ENCODE measurements at places on chromosomes 11 and 22.

- DNase-seq: peak; percentile 27
Measured at GRCh38 chr11:61667684-61668305, 12.4 kb upstream of the DAGLA start.

GRCh38 chr11:90700789-90701439 is 478.1 kb upstream of the CHORDC1 start:
- DNase-seq: no peak

DNA sequence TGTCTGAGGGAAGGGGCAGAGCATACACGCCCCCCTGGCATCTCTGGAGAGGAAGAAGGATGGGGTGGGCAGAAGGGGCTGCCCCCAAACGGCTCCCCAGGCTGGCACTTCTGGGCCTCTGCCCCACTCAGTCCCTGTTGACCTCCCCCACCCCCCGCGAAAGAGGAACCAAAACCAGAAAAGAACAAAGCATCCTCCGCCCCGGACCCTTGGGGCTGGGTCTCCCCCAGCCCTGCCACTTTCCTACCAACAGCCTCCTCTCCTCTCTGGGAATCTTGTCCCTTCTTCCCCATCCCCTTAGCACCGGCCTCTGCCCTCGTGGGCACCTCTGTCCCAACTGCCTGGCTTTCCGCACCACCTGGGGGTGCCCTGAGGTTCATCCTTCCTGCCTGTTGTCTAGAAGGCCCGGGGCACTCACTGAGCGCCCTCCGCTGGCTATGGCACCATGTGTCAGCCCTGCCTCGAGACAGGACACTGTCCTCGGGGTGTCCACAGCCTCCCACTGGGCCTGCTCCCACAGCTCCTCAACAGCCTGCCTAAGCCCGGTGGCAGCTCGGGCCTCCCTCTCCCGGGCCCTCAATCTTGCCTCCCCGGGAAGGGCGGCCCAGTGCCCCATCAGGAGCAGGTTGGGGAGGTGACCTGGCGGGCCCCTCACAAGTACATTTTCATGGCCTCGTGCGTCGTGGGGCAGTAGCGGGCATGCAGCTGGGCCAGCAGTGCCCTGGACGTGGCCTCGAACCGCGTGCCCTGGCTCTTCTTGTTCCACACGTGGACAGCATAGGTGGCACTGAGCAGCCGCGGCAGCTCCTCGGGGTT is 28.2 kb downstream of the A4GALT start:
- no peak for DNase-seq

DNA sequence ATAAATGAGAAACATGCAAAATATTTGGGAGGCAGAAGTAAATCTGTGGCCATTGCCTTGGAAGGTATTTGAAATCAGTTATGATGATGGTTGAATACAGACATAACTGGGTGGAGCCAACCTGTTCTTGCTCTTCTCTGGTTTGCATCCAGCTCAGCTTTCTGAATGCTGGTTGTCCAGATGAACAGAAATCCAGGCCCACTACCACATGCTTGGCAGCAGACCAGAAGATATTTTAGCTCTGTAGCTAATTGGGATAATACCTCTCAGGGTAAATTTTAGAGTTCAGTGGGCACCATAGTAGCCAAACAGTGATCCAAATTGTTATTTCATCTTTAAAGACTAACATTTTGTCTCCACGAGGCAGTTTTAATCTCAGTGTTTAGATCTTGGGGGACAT is 308.3 kb downstream of the RAB38 start:
- DNase-seq: no peak

GRCh38 chr22:47407461-47408025 is 645.1 kb downstream of the TBC1D22A start:
- DNase-seq: no peak

DNA sequence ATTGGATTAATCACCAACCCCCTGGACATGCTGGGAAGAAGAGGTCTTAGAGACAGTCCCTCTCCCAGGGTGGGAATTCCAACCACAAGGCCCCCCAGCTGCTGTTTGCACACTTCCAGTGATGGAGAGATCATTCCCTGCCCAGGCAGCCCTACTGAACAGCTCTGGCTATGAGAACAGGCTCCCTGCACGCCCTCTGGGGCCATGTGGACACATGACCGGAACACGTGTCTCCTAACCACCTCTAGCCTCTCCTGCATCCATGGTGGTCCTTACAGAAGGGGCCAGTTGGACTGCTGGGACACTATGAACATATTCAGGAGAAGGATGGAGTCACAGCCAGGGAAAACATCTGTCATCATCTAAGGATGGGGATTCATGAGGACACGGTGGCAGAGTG is 196.2 kb downstream of the MN1 start:
- DNase-seq: no peak

GRCh38 chr11:34151166-34151565 is 45.7 kb downstream of the NAT10 start:
- no peak for DNase-seq

- DNase-seq: no peak
Measured at GRCh38 chr11:69058511-69059270, 10.0 kb downstream of the TPCN2 start.

DNA sequence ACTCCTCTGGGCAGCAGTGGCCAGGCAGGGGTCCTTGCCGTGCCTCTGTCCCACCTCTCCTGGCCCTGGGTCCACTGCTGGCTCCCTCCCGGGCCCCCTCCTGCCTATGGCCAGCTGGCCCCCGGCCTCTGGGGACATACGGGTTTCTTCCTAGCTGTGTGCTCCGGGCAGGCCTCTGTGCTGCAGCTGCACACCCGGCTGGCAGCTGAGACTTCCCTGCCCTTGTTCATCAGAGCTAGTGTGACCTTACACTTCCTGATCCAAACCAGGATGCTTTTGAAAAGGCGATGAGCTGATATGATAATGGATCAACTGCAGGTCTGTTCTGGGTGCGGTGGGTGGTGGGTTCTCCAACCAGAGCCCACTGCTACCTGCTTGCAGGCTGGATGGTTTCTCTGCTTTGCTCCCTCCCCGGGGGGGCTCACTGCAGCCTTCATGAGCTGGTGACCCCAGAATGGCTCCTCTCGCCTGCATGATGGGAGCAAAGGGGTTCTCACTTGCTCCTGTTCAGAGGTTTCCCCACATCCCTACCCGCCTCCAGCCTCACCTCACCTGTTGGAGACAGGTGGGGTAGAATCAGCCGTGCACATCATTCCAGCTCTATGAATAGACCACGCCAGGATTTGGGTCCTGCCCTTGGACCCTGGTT is 13.3 kb downstream of the B3GAT1 start:
- DNase-seq: no peak

DNA sequence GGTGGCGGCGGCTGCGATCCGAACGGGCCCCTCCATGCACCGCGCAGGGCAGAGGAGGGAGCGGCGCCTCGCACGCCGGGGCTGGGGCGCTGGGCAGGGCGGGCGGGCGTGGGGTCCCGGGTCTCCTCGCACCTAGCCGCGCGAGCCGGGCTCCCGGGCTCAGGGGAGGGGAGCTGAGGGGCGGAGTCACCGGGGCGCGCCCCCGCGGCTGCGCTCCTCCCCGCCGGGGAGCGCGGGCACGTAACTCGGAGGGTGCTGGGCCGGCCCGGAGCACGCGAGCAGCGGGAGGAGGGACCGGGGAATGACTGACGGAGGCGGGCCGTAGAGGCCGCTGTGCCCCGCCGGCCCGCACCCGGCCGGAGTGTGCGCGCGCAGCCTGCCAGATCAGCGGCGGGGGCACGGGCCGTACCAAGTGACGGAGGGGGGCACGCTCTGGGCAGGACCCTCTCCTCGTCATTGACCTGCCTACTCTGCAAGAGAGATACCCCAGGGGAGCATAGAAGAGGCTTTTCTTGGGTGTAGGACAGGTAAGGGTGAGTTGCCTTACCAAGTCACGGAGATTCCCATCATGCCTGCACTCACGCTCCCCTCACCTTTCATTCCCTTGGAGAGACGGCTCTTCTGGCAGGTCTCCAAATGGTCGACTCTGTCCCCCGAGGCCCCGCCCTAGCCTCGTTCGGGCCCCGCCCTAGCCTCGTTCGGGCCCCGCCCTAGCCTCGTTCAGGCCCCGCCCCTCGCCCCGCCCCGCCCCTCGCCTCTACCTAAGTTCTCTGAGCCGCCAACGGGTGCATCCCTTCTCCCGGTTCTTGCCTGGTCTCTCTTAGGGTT is at the start of gene CDON:
Gene CDON, minus strand, starts transcription at position 188 of the 828 bp plus-strand sequence. CDS start 39,390 bp downstream, outside the sequence.
- DNase-seq: peak; percentile 93

DNA sequence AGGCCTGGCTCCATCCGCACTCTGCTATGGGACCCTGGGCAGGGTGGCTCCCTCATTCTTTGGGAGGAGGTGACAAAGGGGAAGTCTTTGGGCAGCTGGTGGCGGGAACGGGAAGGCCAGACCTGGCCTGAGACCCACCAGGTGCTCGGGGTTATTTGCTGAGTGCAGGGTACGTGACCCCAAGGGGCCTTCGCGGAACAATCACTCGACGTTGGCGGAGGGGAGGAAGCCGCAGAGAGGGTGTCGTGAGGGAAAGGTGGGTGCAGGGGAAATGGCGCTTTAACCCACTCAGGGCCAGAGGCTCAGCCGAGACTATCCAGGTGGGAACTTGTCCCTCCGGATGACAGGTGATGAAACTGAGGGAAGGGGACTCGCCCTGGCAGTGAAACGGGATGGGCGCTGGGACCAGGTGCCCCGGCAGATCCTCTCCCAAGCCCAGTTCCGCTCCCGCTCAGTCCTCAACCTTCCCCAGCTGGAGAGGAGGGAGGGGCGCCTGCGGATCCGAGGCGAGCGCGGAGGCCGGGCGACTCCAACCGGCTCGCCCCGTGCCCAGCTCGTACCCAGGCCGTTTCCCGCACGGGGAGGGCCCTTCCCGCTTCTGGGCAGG is 911 bp downstream of the A4GALT start:
- no peak for DNase-seq

DNA sequence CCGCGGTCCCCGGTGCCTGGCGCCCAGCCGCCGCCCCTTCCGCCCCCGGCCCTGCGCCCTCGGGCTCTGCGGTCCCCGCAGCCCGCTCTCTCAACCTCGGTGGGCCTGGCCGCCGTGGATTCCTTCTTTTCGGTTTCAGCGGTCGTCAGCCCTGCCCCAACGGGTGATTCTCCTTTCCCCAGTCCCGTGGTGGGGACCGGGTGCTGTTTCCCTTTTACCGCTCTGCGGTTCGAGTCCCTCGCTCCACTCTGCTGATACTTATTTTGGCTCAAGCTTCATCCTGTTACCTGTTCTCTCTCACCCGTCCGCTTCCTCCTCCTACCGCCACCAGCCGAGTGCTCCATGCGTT is 494 bp downstream of the ZDHHC5 start:
- no peak for DNase-seq

Data from H9 (cell line).